ENCODE measurements at places on chromosomes 5 and 9. TPM values are rescaled to one million over a fixed set of nuclear protein-coding genes. Genes with fewer than 3 reads are reported as not detected.

The F2RL2 gene
- total RNA-seq, result 0.25 TPM

The PHYHD1 gene
- total RNA-seq, result 0.26 TPM

The ZNF354C gene
- total RNA-seq, result 4.9 TPM

The PCDHGC5 gene
- 0.51 TPM for total RNA-seq

The CIZ1 gene
- total RNA-seq, result 18.3 TPM

The ANXA6 gene
- 53.6 TPM for total RNA-seq

The ADAMTSL2 gene
- total RNA-seq, result under 0.01 TPM

The TAS2R1 gene
- not detected for total RNA-seq

The ENTREP1 gene
- total RNA-seq, result 4.6 TPM

The SCGB3A1 gene
- total RNA-seq, result 1.5 TPM

The BAAT gene
- total RNA-seq, result not detected

The MORN5 gene
- not detected for total RNA-seq

The WDR38 gene
- total RNA-seq, result not detected

The PROB1 gene
- 5.1 TPM for total RNA-seq

The GFI1B gene
- not detected for total RNA-seq

The GRM6 gene
- not detected for total RNA-seq

The FIBCD1 gene
- total RNA-seq, result under 0.01 TPM

The SLC6A7 gene
- total RNA-seq, result not detected

The LRRC19 gene
- total RNA-seq, result not detected

The ADAMTS6 gene
- 46.5 TPM for total RNA-seq

The PDLIM4 gene
- total RNA-seq, result 26.7 TPM

The FAM153A gene
- total RNA-seq, result not detected

The ABITRAM gene
- 3.2 TPM for total RNA-seq

The PALM2AKAP2 gene
- under 0.01 TPM for total RNA-seq

The KIF4B gene
- 0.26 TPM for total RNA-seq

The SPEF2 gene
- 0.13 TPM for total RNA-seq

The LCNL1 gene
- total RNA-seq, result not detected

The EMB gene
- total RNA-seq, result under 0.01 TPM

Measured in dermis microvascular lymphatic vessel endothelial cell (primary cell).